Activated CD4-positive, CD25-positive, alpha-beta regulatory T cell treated with anti-CD3 and anti-CD28 coated beads, Interleukin-2, amount 50 U/mL, for 24 hours (primary cell): ENCODE measurements at places on chromosomes 5 and 9.

GRCh38 chr9:77575785-77576184 is 72.3 kb downstream of the GNA14 start:
- ATAC-seq, result no peak

DNA sequence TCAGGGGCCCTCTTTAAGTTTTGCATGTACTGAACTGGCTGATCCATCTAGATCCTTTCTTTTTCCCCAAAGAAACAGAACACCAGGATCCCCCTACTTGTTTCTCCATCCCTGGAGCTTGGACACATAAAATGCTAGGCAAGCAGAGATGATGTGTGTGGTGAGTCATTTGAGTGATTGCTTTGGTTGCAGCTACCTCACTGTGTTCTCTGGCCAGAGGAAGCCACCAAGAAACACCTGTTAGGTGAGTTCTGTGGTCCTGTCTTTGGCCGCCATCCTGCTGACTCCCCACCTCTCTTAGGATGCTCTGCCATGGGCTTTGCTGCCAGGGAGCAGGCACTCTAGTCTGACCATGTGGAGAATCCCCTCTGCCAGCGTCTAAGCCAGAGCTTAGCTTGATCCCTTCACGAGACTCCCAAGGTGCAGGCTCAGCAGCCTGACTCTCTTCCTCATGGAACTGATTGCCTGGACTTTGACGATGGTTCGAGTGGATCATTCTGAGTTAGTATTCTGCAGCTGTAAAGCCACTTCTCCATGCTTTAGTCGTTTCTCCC is 27.3 kb upstream of the DENND1A start:
- no peak for ATAC-seq

DNA sequence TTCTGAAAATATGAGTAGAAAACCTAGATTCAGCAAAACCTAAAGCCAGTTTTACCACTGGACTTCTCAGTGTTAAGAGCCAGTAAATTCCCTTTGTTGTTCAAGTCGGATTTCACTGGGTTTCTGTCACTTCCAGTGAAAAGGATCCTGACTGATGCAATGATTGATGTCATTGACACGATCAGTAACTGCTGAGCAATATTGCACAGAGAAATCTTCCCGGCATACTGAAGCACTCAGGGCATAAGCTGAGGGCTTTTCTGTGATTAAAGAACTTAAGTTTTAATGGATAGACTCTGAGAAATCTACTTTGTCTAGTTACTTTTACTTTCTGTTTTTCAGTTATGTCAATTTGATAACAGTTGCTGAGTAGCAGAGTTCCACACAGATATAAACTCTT is 61.9 kb downstream of the DENND1A start:
- no peak for ATAC-seq

GRCh38 chr9:82183181-82183860 is 194.7 kb downstream of the SPATA31D1 start:
- ATAC-seq, result no peak

DNA sequence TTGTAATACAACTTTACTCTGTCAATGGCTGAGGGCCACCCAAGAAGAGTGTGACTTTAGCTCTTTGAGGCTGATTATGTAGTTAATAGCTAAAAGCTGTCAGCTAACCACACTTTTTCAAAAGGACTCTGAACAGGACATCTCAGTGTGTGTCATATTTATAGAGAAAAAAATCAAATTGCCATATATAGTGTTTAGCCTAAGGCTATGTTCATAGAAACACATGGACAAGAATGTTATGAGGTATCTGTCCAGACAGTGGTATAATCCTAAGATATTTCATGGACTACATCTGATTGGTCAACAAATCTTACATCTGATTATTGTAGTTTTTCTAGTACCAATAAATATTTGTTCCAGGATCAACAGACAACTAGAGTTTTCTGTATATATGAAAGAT is 42.1 kb upstream of the CDH18 start:
- no peak for ATAC-seq

DNA sequence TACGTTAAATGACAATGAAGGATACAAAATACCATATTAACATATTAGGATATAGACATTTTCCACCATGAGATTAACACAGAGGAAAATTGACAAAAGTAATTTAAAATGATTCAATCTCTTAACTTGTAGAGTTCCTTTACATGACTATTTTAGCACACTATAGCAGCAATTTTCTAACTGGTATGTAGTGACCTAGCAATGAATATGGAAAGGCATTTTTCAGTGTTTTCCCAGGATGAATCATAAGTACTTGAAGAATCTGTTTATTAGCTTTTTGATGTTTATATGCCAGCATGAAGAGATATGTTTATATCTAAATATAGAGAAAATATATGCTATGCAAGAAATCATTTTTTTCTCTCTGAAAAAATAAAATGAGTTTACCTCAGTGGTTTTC is 782.5 kb upstream of the CDH10 start:
- ATAC-seq, result no peak

DNA sequence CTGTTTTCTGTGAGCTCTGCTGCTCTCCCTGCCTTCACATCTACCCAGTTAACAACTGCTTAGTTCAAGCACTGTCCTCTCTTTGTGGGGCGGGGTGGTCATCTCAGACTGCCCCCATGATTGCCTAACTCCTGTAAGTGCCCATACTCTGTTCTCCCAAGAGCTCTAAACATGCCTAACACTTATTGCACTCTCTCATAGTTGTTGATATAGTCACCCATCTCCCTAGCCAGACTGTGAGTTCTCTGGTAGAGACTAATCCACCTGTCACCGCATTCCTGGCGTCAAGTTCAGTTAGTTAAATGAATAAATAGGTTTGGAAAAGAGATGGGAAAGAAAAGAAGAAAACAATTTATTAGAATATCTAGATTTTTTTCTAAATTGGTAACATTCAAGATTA is 18.3 kb upstream of the MUSK start:
- ATAC-seq, result no peak

DNA sequence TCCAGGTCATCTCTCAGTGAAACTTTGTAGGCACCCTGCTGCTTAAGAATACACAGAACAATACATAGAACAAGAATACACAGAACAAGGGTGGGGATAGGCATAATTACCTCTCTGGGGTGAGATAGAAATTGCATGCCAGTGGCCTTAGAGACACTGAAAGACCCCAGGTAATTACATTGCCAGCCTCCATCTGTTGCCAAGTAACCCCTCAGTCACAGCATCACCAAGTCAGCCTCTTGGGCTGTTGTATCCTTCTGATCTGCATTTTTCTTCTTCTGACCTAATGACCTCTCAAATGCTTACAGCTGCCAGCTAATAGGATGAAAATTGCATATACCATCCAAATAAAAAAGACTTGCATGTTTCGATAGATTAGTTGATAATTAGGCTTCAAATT is 167.7 kb downstream of the GRIA1 start:
- ATAC-seq, result no peak

DNA sequence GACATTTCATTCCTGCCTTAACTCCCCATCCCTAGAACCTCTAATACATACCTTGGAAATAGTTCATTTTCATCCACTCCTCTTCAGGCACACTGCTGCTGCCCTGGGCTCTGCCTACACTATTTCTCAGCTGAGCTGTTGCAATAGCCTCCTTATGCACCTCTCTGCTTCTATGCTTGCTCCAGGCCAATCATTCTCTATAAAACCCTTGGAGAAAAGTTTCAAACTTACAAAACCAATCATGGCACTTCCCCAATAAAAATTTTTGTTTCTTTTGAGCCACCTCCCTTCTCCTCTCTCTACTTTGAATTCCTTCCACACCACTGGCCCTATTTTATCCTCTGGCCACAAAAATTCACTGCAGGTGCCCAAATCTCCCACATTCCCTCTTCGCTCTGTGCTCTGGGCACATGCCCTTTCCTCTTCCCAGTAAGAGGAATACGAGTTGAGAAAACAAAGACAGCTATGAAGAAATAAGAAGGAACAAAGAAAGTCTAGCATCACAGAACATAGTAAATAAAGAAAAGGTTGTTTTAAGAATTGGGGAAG is 301.4 kb downstream of the ELAVL2 start:
- no peak for ATAC-seq

DNA sequence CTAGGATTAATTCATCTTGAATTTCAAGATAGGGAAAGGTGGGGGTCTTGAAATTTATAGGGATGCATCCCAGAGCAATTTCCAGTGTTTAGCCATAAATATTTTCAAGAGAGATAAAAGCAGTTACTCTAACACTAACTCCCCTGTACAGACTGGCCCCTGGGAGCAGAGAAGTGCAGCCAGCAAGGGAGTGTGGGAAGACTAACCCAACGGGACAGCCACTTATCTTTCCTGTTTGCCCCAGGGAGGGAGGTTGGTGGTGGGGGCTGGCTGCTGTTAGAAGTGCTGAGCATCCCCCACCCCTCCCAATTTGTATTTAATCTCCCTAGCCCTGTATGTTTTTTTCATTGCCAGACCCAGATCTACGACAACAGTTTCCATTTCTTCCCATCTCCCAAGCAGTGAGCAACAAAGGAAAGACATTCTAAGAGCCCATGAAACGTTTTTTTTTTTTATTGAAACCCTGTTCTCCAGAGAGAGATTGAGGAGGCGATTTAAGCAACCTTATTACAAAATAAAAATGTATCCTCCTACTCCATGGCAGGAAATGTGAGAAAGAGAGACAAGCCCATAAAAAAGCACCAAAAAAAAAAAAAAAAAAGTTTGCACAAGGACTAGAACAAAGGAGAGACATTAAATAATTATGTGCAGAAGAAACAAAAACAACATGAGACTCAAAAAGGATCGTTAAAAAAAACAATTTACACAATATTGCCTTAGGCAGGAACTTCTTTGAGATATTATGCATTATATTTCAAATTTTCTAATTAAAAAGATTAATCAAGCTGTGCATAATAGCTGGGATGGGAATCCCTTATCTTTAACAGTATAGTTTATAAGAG is 343.4 kb downstream of the ARHGEF28 start:
- ATAC-seq, result no peak
